ENCODE measurements at places on chromosomes 1 and 21.

DNA sequence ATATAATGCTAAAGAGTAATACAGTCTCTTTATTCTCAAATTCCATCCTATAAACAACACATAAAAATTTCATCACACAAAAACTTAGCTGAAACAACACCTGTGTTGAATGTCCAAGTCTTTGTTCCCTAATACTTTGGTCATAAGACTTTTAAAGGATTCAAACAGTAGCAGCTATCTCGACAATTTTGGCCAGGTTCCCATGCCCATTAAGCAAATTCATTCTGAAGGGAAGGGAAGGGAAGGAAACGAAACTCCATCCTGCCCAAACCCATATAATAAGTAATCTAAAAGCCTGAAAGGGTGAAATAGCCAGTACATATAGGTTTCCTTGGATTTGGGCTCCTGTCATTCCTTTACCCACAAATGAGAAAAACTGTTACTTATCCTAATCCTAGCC is 7.5 kb downstream of the IVNS1ABP start:
- DNase-seq: no peak

- no peak for DNase-seq
Measured at GRCh38 chr1:32336963-32337675, 1.1 kb upstream of the MARCKSL1 start.

DNA sequence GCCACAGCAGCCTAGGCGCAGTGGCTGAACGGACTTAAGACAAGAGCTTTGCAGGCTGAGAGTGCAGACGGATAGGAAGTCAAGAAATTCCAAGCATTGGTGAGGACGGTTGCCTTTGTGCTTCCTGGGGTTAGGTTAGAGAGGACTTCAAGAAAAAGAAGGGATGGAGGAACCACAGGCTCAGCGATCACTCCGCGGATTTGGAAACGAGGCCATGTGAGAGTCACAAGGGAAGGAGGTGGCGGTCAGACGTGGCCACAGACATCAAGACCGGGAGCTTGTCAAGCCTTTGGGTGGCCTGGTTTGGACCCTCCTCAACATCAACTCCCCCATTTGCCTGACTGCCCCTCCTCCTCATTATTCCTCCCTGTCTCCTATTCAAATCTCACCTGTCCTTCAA is 62.3 kb downstream of the NID1 start:
- no peak for DNase-seq

DNA sequence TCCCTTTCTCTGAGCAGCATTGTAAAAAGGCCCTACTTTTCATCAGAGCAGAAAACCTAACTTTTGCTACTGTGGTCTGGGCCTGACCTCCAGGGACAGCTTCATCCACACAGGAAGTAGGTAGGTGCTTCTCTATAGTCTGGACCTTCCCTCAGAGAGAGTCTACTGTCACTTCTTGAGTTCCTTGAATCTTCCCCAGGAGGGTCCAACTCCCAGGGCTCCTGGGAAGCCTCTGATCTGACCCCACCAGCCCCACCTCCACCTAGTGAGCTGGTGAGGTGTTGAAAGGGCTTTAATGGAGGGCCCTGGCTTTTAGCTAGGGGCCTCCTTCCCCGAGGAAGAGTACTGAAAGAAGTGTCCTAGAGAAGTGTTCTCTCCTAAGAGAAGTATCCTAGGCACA is 2.7 kb upstream of the VANGL2 start:
- no peak for DNase-seq

GRCh38 chr1:110525249-110525595 is 6.2 kb upstream of the KCNA10 start:
- DNase-seq: no peak

GRCh38 chr1:170240409-170240808 is 94.7 kb downstream of the NTMT2 start:
- no peak for DNase-seq

- no peak for DNase-seq
Measured at GRCh38 chr1:182235952-182236650, 155.5 kb downstream of the GLUL start.

DNA sequence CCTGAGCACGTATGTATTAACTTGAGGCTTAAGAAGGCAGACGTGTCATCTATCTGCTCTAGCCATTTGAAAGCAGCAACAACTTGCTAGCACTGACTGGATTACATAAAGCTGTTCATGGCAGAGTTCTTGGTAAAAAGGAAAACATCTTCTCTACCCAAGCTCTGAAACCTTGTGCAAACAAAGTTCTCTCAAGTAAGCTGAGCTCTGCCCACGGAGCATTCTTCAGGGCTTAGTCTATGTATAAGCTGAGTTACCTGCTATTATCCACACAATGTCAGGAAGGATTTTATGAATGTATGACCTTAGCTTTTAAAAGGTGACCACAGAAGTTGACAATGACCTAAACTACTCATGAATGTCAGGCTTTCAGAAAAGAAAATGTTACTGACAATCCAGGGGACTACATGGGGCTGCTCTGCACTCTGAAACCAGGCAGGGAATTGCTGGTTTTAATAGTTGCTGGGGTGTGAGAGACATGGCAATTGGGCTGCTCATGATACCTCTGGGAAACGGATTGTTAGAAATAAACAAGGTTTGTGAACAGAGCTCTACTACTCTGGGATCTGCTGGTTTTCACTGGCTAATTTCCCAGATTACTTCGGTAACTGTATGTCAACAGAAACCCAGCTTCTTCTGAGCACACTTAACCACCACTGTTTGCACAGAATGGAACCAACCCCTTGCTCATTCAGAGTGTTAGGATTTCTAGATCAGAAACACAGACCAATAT is 29.6 kb upstream of the CCN1 start:
- no peak for DNase-seq

DNA sequence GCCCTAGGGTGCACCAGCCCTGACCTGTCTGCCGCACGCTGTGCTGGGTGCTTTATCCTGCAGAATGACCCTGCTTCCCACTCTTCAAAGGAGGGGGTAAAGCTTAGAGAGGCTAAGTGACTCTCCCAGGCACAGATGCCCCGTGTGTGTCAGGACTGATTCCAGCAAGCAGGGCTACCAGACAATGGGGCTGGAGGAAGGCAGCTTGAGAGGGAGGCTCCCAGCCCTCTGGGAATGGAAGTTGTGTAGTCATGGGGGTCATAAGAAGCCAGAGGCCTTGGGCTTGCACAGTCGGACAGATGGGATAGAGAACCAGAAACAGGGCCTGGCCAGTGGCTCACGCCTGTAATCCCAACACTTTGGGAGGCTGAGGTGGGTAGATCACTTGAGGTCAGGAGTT is 94.1 kb upstream of the KLHDC7A start:
- no peak for DNase-seq

- DNase-seq: peak; percentile 60
Measured at GRCh38 chr1:206784471-206784903, 12.2 kb upstream of the IL10 start.

GRCh38 chr1:58238846-58239245 is 307.7 kb downstream of the OMA1 start:
- no peak for DNase-seq

DNA sequence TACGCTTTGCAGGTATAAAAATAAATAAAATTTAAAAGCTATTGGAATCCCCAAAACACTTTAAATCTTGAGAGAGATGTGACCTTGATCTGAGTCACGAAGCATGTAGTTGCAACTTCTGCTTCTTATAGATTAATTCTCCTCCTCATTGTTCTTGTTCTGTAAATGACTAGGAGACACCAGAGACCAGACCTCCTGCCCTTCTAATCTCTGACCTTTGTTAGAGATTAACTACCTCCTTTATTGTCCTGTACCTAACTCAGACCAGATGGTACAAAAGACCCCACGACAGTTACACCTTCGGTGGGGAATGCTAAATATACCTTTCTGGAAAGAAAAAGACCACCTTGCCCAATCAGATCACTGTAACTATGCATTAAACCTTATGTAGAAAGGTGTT is 76.9 kb upstream of the NEK2 start:
- DNase-seq: no peak

GRCh38 chr1:228453022-228453560 is 34.1 kb upstream of the RNF187 start:
- DNase-seq: no peak

GRCh38 chr1:205630651-205631009 is 1.2 kb downstream of the ELK4 start:
- no peak for DNase-seq

- DNase-seq: no peak
Measured at GRCh38 chr1:10734962-10735544, 61.4 kb downstream of the CASZ1 start.

GRCh38 chr1:99348397-99349132 is 84.3 kb downstream of the PLPPR4 start:
- DNase-seq: no peak

DNA sequence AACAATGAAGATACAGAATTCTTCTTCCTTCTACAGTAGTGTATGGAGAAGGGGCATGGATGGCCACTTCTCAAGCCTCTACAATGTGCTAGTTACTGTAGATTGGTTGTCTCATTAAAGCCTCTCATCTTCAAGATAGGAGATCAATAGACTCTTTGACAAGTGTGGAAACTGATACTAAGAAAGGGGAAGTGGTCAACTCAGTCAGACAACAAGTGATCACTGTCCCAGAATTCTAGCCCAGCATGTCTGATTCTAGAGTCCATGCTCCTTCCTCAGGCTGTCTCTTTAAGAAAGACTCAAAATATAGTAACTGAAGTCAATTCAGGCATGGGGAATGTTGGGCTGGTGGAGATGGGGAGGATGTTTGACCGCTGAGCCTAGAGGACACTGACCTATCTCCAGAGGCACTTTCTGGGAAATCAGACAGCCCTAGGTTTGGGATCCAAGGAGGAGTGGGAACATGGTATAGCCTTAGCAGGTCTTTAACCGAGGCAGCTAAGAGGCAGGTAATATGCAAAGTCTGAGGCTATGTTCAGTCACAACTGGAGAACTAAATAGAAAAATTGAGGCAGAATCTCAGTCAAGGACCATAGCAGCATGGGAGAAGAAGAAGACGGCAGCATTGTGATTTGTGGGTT is 39.3 kb upstream of the EYA3 start:
- DNase-seq: no peak

DNA sequence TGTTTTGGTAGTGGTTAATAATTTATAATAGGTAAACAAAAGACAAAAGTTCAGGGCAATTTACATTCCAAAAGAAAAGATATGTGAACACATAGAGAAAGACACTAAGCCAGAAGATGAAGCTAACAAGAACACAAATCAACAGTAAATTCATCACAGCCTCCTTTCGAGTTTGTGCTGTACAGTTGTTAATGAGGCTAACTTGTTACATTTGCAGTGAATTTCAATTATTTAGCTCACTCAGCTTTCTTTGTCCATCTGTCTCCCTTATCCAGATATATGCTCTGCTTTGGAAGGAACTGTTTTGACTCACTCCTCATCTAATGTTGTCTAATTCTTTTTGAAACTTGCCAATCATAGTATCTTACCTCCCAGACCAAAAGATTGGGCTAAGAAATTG is 423.3 kb upstream of the OLFM3 start:
- no peak for DNase-seq

DNA sequence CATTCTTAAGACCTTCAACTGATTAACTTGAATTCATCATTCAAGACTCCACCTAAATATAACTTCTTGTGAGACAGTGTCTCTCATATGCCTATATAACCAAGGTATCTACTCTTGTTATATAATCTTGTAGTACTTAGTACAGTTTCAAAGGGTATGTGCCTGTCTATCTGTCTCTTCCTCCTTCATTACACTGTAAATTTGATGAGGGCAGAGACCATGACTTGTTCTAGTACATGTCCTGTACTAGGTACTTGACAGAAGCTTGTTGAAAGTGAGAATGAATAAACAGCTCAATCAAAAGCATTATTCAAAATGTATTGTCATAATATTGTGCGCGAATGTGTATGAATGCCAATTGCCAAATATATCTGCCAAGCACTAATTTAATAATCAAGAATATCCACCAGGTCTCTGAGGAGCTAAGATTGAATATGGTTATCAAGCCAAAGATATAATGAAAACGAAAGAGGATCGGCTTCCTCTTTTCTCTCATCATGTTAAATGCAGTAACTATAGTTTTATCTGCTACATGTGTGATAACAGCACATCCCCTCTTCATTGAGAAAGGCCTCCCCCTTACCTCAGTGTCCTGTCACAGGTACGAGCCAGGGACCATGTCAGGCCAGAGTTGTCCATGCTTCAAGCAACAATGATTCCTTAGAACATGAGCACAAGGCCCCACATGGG is 117.3 kb downstream of the UCHL5 start:
- no peak for DNase-seq

- no peak for DNase-seq
Measured at GRCh38 chr1:154611150-154611862, 3.3 kb upstream of the ADAR start.

- no peak for DNase-seq
Measured at GRCh38 chr1:231998791-231999190, 372.2 kb downstream of the DISC1 start.

- no peak for DNase-seq
Measured at GRCh38 chr1:40382108-40382460, 8.6 kb downstream of the SMAP2 start.

DNA sequence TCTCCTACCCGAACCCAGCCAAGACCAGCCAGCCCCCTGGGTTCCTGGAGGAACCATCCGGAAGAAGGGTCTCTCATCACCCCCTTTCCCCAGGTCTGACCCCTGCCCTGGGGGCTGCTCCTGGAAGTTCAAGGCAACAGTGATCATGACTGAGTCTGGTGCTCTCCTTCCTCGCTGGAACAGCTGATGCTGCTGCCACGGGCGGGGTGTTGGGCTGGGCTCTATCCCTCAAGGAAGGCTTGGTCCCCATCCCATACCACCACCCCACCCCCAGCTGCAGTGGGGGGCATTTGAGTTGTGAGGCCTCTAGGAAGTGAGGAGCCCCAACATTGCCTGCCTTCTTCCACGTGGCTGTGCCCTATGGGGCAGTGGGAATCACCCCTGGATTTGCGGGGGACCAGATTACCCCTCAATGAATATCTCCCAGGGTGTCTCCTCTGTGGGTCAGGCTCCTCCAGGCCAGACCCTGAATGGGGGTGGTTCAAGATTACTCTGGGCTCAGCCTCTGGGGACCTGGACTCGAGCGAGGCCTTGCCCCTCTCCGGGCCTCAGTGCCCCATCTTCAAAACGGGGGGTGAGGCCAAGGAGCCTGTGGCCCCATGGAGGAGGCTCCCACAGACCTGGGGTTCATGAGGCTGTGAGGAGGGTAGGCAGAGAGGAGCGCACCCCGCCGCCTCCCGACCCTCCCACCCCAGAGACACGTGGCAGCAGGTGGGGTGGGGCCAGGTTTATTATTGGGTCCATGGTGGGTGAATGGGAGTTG is 2.8 kb downstream of the MASP2 start:
- DNase-seq: no peak

DNA sequence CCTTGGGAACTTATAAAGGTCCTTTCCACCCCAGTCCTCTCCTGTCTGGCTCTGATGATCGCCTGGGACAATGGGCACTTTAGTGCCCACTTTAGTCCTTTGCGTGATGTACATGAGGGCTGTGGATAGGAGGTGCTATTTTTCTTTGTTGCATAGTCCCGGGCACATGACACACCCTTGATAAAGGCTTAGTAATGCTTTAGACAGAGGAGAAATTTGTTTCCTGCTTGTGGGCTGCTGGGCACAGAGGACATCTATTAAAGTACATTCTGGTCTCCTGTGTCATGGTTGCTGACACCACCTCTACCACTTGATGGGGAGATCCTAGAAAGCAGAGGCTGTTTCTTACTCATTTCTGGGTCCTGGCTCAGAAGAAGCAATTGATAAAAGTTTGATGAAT is 5.4 kb upstream of the KNCN start:
- DNase-seq: no peak
